CD4-positive, alpha-beta T cell treated with Interleukin-15 for 4 hours (primary cell): ENCODE measurements at places on chromosomes 7 and 10.

DNA sequence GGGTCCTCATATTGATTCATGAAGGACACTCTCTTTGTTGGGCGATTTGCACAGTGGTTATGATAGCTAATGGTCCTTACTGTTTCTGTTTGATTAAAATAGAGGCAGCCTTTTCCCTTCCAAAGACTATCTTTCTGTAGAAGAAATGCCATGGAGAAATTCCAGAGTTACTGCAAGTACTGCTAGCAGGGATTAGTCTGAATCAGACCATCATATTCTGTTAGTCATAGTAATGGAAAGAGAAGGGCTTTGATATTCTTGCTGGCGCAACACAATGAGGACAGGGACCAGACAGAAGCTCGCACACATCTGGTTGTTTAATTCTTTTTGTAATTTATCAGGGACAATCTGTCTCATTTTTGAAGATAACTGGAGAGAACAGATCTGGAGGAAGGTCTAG is 304.5 kb upstream of the FZD8 start:
- no peak for DNase-seq

DNA sequence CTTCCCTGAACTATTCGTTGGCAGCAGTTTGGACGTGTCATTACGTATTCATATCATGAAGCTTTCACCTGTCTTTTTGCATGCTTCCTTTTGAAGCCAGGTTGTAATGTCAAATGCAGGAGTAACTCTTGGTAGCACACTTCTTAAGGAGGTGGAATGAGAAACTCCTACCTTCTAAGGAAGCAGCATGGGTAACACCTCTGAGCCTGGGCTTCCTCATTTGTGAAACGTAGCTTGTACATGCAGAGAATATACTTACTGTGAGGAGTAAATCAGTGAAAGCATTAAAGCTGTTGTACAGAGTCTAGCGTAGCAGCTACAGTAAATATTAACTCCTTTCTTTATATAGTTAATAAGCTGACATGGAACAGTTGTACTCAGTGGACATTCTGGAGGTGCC is 21.1 kb downstream of the CUL1 start:
- no peak for DNase-seq

DNA sequence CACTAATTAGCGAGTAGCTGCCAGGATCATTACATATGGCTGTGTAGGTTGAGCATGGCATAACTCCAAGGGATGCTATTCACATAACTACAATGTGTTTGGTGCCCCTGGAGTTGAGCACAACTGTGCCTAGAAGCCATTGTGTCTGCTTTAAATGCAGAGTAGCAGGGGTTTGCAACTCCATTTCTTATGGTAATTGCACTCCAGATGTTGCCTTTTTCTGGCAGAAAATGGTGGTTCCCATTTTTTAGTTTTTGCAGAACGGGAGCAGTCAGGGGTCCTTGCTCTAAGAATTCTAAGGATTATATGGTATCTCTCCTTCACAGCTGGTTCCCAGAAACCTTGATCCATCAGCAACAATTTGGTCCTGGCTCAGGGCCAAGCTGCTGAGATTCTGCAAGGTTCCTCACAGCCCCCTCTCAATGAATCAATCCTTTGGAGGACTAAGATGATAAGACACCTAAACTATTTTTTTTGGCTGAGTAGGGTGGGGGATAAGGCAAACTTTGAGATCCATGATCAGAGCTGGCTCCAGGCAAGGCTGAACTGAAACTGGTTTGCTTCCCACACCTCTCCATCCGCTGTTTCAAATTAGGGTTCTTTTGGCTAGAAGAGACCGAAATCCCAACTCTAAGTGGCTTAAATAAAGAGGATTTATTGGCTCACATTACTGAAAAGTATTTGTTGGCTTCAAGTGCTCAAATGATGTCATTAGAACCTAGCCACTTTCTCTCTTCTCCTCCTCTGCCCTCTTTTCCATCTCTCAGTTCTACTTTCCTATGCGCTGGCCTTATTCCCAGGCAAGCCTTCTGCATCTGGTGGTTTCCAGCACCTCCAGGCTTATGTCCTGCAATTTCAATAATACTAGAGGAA is 97.5 kb upstream of the CCDC6 start:
- DNase-seq: no peak

DNA sequence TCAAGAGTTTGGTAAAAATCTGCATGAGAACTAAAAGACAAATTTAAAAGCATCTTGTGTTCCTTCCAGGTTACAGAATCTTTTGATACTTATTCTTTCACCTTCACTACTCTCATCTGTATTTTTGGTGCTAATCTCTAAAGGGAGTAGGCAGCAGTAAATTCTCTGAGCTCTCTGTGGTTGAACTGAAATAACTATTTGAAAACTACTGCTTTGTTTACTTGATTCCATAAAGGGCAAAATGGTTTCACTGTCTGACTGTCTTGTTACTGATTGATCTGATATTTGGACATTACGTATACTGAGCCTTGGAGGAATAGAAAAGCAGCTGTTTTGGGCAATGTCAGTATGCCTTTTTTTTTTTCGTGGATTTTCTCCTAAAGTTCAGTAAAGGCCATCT is 103.3 kb downstream of the CHRM2 start:
- DNase-seq: no peak
